IPS-NIHi11 (cell line): ENCODE measurements at places on chromosomes 7 and 10.
A peak's percentile ranks its signal among the peaks of the same experiment; 100 is the strongest.

- no peak for DNase-seq
Observed at GRCh38 chr7:74585844-74586243, 71.7 kb upstream of the GTF2I start.

DNA sequence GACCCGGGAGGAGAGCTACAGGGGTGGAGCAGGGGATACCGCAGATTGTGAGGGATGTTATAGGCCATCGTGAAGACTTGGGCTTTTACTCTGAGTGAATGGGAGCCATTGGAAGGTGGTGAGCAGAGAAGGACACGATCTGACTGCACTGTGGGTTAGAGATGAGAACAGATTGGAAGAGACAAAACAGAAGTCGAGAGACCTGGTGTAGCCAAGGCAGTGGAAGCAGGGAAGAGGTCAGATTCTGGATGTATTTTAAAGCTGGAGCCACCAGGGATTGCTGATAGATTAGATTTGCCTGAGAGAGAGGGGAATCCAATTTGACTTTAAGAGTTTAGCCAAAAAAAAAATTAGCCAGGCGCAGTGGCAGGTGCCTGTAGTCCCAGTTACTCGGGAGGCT is 21.6 kb upstream of the EEPD1 start:
- DNase-seq = no peak

DNA sequence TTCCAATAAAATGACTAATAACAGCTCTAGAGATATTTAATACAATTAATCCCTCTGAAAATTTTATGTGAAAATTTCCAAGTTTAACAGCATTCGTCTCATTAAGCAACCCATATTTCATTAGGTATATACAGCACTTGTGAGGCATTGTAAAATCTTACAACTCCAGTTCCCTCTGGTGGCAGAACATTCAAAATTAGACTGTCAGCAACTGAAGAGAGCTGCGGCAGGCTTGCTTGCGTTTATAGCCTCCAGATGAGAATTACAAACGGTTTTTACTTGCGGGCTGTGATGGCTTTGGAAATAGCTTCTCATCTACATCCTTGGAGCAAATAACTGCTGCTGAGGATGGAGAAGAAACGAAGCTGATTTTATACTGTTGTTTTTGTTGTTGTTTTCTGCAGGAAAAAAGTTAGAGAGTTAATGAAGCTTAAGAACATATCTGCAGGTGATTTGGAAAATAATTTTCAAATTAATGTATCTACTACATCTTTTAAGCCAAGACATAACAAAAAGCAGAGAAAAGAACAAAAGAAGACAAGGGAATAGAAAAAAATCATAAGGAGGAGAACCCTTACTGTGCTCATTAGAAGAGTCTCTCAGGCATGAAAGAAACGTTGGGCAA is 171.3 kb downstream of the MAGI2 start:
- peak; percentile 16 for DNase-seq

GRCh38 chr7:151559557-151560183 is 40.0 kb upstream of the RHEB start:
- DNase-seq = no peak

GRCh38 chr7:22202141-22202540 is 154.8 kb downstream of the RAPGEF5 start:
- no peak for DNase-seq

- DNase-seq = no peak
Observed at GRCh38 chr10:107790271-107790670, 625.8 kb upstream of the SORCS1 start.

GRCh38 chr10:14025283-14026189 is 305.2 kb downstream of the FRMD4A start:
- no peak for DNase-seq
